Stimulated activated CD8-positive, alpha-beta memory T cell treated with anti-CD3 and anti-CD28 coated beads, Interleukin-7, amount 100 ng/mL, for 4 hours (primary cell): ENCODE measurements at places on chromosomes 6 and 20.
A peak's percentile ranks its signal among the peaks of the same experiment; 100 is the strongest.

- DNase-seq = no peak
Measured at GRCh38 chr6:41922154-41922553, 855 bp downstream of the BYSL start.

DNA sequence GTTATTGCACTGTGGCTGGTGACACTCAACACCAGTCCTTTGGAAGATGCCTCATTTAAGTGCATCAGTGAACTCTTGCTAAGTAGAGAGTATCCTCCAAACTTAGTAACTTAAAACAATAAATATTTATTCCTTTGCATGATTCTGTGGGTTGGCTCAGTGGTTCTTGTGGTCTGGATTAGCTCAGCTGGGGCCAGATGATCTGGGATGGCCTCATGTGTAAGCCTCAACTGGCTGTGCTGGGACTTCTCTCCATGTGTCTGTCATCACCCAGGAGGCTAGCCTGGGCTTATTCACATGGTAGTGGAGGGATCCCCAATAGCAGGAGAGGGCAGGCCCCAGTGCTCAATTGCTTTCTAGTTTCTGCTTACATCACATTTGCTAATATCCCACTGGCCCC lies 8.3 kb downstream of the LRRN4 start:
- no peak for DNase-seq

DNA sequence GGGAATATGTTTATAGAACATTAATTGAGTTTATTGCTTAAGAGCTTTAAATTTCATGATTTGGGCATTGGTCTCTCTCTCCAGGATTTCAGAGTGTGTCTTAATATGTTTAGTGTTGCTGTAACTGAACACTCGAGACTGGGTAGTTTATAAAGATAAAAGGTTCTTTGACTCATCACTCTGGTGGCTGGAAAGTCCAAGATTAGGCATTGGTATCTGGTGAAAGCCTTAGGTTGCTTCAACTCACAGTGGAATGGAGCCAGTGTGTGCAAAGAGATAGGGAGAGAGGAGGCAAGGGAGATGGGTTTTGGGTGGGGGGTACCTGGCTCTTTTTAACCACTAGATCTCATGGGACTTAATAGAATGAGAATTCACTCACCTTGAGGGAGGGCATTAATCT lies 35.6 kb upstream of the DTNBP1 start:
- no peak for DNase-seq

DNA sequence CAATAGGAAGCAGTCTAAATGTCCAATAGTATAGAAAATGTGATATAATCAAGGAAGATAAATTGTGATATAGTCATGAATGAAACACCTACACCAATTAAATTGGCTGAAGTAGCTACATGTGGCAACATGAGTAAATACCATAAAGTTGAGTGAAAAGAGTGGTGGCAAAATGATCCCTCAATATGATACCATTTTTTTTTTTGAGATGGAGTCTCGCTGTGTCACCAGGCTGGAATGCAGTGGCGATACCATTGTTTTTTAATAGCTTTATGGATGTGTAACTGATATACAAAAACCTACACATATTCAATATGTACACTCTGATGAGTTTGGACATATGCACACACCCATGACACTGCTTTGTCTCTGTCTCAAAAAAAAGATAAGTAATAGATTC lies 20.9 kb upstream of the ILRUN start:
- no peak for DNase-seq

DNA sequence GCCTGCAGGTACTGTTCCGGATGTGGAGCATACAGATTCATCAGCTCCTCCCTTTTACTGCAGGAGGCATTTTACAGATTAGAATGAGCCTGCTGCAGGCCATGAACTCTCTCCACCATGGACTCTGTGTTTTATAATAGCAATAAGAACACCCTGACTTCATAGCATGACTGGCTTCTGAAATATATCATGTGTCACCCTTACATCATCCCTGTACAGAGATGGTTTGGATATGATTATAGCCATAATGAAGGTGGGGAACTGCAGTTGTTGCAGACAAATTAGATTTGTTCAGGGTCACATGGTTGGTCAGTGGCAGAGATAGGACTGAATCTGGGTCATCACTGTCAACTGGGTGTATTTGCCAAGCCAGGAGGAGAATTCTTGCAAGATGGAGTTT lies 100.7 kb downstream of the FOXO3 start:
- no peak for DNase-seq

DNA sequence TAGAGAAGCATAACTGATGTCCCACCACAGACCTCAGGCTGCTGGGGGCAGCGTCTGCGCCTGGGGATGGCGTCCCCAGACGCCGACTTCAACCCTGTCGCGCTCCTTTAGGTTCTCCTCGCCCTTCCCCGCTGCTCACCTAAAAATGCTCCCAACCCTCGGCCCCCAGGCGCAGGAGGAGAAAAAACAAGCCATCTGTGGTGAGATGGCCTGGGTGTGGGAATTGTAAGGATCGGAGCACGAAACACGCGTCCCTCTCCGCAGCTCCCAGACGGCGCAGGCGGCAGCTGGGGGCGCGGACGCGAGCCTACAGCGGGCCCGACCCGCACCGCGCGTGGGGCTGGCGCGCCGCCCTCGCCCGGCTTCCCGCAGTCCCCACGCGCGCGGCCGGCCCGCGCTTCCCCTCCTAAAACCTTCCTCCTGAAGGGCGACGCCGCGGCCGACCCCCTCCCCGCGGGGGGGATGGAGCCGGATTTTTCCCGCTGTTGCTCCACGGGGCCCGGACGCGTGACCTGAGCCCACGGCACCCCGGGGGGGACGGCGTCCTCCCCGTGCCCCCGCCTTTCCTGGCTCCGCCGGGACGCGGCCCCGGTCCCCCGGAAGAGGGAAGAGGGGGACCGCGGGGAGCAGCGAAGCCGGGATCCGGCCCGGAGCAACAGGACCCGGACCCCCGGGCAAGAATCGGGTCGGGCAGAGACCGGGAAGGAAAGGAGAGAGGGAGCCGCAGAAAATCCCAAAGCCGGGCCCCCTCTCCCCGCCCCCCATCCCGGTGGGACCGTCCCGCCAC lies 611 bp downstream of the EPB41L2 start:
- no peak for DNase-seq

GRCh38 chr20:55172310-55173002 lies 697.1 kb downstream of the DOK5 start:
- DNase-seq = no peak

- DNase-seq = no peak
Measured at GRCh38 chr6:11331111-11331510, 98.6 kb upstream of the NEDD9 start.

- DNase-seq = no peak
Measured at GRCh38 chr6:15735567-15736265, 72.9 kb upstream of the DTNBP1 start.

DNA sequence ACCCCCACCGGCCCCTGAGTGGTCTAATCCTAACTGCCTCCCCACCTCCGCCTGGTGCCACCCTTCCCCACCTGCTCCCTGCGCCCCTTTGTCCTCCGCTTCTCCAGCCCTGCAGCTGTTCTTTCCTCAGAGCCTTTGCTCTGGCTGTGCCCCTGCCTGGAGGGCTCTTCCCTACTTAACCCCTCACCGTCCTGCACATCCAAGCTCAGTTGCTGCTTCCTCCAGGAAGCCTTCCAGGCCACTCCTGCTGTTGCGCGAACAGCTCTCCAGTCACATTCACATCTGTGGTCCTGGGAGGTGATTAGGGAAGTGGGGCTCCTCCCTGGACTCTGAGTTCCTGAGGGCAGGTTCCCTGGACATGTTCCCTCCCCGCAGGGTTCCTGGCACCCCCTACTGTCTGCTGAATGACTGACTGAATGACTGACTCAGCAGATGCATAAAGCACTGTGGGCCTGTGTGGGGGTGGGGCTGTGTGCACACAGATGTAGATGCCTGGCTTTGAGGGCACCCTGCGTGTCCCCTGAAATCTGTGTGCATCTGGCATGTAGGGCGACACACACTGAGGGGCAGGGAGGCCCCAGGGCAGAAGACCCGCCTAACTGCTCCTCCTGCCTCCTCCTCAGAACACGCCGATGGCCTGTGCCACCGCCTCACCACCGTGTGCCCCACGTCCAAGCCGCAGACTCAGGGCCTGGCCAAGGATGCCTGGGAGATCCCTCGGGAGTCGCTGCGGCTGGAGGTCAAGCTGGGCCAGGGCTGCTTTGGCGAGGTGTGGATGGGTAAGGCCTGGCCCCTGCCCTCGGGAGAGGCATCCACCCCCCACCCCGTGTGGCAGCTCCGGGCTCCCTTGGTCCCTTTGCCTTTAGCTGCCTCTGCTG lies 51.4 kb downstream of the SRC start:
- no peak for DNase-seq

- DNase-seq = no peak
Measured at GRCh38 chr6:138654715-138655634, 118.6 kb upstream of the CCDC28A start.

DNA sequence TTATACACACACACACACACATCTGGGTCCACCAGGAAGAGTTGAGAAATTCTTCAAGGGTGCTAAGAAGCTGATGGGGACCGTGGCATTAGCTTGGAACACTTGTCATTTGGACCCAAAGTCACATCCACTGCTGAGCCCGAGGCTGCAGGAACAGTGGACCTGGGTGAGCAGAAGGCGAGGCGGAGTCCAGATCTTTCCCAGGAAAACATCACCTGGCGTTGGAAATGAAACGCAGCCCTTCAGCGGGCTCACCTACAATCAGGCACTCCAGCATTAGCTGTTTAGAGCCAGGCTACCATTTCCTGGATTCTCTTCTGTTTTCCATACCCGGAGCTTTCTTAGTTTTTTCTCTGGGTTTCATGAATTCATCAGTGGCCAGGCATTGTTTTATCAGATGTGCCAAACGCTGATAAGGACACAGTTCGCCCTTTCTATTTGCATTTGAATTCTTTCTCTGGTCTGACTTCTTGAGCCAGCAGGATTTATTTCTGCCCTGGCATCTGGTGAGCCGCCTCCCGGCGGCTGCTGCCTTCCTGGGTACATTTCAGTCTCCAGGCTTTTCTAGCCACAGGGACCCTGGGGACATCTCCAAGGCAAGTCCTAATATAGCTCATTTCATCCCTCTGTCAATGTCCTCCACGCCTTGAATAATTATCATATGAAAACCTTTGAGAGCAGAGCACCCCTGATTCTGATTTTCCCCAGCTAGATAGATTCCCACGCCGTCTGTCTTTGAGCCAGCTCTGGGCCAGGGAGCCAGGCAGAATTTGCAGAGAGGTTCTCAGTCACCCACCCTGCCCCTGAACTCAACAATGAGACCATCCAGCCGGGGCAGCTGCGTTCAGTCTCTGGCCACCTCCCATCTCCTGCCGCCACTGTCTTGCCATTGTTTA lies 170.9 kb downstream of the TTLL2 start:
- DNase-seq = no peak

DNA sequence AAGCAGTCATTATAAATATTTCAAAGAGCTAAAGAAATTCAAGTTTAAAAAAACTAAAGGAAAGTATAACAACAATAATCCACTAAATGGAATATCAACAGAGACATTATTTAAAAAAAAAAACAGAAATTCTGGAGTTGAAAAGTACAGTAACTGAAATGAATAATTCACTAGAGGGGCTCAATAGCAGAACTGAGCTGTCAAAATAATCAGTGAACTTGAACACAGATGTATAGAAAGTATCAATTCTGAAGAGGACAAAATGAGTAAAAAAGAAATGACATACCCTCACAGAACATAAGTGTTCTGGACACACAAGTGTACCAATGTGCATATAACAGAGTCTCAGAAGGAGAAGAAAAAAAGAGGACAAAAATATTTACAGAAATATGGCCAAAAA lies 191.6 kb upstream of the RUNX2 start:
- DNase-seq = no peak

- DNase-seq = no peak
Measured at GRCh38 chr6:130598021-130598989, 228.9 kb upstream of the SMLR1 start.

DNA sequence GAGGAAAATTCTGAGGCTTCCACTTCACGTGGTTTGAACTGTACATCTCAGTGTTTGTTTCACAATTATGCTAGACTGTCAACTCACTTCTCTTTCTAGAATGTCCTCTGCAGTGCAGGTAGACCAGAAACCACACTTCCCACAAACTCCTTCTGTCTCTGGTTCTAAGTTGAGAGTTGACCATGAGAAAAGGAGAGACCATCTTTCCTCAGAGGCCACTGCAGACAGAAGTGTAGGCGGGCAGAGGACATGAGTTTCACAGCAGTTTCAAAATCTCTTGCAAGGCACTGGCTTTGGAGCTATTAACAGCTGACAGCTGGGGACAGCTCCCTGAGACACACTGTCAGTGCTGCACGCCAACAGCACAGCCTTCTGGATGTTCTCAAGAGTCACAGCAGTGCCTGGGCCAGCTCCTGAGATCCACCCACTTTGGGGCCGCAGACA lies 55.4 kb upstream of the MOXD1 start:
- no peak for DNase-seq

- no peak for DNase-seq
Measured at GRCh38 chr6:90819483-90819882, 232.6 kb upstream of the MAP3K7 start.

- no peak for DNase-seq
Measured at GRCh38 chr6:169784821-169785340, 33.5 kb downstream of the ERMARD start.

DNA sequence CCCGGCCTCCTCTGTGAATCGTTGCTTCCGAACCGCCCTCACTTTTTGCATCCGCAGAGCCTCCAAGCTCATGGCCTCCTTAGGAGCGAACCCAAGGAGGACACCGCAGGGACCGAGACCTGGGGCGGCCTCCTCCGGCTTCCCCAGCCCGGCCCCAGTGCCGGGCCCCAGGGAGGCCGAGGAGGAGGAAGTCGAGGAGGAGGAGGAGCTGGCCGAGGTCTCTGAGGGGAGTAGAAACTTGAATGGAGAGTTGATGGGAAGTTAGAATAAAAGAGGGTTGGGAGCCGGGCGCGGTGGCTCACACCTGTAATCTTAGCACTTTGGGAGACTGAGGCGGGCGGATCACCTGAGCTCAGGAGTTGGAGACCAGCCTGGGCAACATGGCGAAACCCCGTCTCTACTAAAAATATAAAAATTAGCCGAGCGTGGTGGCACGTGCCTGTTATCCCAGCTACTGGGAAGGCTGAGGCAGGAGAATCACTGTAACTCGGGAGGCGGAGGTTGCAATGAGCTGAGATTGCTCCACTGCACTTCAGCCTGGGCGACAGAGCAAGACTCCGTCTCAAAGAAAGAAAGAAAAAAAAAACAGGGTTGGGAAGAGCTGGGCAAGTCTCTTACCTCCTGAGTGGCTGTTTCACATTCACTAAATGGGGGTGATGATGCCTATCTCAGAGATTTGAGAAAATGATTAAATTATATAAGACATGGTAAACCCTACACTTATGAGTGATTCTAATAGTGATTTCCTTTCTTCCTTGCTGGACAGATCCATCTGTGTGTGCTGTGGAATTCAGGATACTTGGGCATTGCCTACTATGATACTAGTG lies 805 bp downstream of the MSH5 start:
- no peak for DNase-seq

- peak; percentile 55 for DNase-seq
Measured at GRCh38 chr6:42726485-42727086, 4.2 kb upstream of the PRPH2 start.

DNA sequence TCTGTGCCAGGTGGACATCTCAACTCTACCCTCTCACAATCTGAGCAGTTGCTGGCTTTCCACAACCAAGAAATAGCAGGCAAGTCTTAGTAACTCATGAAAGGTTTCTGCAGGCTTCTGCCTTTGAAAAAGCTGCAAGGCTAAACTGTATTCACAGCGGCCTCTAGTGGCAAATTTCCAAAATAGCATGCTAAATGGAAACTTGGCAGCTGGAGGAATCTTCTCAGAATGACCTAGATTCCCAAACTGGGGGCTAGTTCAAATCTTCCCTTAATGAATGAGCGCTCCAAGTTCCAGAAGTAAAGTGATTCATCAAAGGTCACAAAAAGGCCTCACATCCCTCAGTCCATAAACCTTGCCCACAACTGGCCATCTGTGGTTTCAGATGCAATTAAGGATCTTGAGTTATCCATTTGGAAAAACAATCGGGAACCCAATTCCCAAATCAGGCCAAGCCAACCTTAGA lies 11.9 kb upstream of the CPNE5 start:
- DNase-seq = no peak
